Left kidney (tissue), 8 donors: ENCODE measurements at places on chromosomes 16 and 17. TPM values are rescaled to one million over a fixed set of nuclear protein-coding genes. Genes with fewer than 3 reads are reported as not detected.

DNA sequence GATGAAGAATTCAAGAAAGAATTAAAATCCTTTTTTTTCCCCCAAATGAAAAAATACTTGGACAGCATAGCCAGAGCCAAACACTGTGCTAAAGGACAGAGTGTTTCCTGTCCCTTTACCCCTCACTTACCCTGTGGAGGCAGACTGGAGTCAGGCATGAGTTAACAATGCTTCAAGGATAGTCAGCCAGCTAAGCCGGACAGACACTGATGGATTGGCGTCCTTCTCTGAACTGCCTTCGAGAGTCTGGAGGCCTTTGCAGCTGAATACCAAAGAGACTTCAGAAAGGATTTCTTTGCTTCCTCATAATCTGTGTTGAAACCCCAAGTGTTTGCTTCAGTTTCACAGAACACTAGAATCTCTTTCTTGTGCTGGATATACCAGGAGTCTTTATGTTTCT lies 4.6 kb downstream of the METTL9 start:
- DNase-seq = no peak

- peak; percentile 68 for DNase-seq
Observed at GRCh38 chr16:58661199-58661830, 23.3 kb downstream of the SLC38A7 start.

Gene AOC2
- polyA plus RNA-seq = 1.5 TPM

Gene RNF222
- polyA plus RNA-seq = 0.07 TPM
